Fibroblast of skin of left biceps (primary cell): ENCODE measurements at places on chromosomes 2 and 18.
A peak's percentile ranks its signal among the peaks of the same experiment; 100 is the strongest.

DNA sequence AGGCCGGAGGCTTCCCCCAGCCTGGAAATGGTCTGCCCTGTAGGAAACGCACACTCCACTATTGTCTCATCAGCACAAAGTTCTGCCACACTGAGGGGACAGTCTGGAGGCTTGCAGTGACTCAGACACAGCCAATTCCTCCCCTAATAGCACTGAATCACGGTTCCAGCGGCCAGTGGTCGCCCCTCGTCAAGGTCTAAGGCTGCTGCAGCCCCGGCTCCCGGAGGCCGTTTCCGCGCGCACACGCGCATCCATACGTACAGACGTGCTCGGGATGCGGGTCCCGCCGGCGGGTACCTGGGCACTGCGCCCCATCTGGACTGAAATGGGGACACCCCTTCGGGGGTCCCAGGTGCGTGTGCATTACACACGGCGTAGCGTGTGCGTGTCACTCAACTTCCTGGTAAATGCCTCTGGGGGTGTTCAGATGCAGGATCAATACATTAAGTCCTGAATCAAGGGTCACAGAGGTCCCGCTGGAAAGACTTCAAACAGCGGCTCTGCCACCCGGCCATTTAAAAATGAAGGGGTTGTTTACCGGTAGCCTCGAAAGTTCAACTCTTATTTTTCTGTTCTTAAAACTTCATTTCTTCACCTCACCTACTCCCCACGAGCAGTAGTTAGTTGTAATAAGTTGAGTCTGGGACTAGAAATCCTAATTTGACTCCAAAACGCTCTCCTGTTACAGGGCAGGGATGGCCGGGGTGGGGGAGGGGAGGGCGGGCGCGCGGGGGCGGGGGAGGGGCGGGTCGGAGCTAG lies 572 bp upstream of the ZNF516 start:
- DNase-seq, result no peak

GRCh38 chr18:45724601-45725000 lies 620 bp downstream of the SLC14A1 start:
- no peak for DNase-seq

DNA sequence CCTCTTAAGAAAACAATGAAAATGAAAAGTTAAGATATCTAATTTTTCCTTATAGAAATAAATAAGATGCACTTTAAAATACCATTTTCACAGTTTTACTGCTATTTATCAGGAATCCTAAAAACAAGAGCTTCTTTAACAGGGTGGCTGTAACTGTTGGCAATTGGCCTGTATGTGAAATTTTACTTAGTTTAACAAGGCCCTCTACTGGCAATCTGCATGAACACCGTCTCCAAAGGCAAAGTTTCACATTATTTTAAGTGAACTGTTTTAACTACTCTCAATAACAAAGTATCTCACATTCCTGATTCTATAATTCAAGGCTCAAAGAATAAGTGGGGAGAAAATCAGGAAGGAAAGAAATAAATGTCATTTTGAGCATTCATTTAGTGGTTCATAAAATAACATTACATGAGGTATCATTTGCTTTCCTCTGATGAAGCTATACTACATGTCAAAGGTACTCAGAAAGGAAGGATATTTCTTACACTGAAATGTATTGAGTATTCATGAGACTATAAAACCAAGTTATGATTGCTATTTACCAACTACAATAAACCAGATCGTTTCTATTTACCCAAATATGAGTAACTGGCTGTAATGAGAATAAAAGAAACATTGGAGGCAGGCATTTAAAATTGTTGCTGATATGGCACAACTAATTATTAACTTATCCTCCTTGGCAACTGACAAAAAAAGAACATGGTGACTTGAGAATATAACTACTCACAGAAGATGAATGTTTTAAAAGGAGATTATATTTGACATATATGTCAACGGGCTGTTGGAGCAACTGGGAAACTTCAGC lies 7.0 kb downstream of the NCKAP5 start:
- DNase-seq, result peak; percentile 44

DNA sequence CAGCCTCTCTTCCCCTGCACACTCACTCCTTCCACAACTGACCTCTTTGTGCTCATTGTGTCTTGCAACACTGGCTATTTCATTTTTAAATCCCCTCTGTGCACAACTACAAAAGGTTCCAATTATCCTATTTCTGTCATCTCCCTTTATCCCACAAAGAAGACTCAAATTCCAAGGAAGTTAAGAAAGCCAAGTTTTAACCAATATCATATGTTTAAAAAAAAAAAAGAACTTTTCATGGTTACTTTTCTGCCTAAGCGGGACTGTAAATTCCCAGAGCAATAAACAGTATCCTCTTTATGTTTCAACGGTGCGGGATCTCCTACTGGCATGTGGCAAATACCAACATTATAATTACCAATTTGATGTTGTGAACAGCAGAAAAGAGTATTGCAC lies 83.8 kb downstream of the DOCK10 start:
- peak; percentile 78 for DNase-seq

GRCh38 chr2:883803-884748 lies 66.6 kb upstream of the SNTG2 start:
- no peak for DNase-seq

GRCh38 chr2:95347681-95348608 lies 50.8 kb downstream of the KCNIP3 start:
- no peak for DNase-seq

DNA sequence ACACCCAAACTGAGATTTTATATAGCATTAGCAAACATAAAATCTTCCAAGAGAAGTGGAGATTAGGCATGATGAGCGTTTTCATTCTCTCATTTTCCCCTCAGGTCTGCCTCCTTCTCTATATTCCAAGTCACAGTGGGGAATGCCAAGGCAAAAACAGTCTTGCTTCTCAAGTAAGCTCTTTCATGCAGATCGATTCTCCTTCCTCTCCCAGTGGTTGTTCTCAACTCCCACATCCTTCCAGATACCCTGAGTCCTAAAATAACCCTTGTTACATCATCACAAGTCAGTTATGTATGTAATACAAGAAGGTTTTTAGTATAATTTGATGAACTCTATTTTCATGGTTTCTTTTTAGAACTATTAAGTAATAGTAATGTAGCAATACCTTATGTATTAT lies 150.6 kb downstream of the TXNL1 start:
- DNase-seq, result no peak

DNA sequence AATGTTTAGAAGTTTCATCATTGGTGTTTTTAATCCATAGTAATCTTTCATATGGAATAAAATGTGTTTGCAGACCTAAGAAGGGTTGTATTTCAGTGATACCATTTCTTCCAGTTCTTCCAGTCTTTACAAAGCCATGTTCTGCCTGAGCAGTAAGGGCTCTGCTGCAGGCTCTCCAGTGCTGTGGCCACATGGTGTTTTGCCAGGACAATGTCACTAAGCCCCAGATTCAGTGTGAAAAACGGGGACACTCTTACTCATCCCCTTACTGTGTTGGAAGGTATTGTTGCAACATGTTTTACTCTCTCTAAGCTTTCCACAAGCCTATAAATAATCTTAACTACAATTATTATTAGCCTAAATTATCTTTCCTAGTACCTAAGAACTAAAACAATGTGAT lies 481.4 kb upstream of the CDH7 start:
- no peak for DNase-seq

DNA sequence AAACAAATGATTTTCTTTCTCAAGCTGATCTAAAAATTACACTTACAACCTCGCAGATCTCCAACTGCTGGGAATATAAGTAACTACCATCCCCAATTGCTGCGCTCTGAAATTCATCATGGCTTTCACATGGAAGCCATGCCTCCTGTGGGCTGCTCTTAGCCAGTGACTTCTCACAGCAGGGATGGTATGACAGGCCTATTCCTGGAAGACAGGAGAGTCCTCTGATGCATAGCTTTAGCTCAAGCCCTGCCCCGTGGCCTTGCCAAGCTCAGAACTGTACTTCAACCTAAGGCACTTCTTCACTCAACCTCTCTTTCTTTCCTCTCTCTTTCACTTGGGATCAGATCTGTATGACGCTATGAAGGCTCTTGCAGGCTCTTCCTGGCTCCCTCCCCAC lies 12.6 kb upstream of the ELAC1 start:
- no peak for DNase-seq

GRCh38 chr2:191679818-191680600 lies 2.1 kb downstream of the NABP1 start:
- no peak for DNase-seq

GRCh38 chr2:161964160-161964559 lies 109.9 kb downstream of the DPP4 start:
- DNase-seq, result no peak

DNA sequence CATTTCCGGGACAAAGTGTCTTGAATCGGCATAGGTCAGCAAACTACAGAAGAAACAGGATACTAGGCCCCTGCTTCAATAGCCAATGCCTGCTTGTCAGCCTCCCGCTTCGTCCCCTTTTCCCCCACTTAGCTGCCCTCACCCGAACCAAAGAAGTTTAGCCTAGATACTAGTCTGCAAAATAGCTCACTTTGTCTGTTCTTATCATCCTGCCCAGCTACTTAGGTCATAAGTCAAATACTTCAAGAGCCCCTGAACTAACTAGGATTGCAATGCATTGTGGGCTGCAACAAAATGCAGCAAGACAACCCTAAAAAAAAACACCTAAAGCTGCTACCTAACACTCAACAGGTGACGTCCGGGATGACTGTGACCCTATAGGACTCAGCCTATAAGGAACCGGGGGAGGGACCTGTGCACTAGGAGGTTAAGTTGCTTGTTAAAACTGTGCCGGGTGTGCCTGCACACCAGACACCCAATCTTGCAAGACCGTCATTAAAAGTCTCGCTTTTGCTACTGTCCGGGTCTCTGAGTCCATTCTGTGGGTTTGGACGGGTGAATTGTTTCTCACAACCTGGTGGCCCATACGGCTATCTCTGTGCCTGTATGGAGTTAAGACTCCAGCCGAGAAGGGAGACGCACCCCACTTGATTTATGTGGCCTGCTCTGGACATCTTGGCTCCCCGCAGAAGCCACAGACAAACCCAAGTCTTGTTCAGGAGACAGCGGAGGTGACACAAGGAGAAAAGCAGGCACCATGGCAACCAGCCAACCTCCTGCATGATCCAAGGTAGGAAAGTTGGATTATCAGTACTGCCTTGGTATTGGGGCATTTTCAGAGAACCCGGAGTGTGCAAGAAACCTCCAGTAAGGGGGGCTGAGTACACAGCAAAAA lies 105.9 kb downstream of the HIBCH start:
- no peak for DNase-seq

GRCh38 chr2:10030311-10030736 lies 13.0 kb upstream of the KLF11 start:
- no peak for DNase-seq

DNA sequence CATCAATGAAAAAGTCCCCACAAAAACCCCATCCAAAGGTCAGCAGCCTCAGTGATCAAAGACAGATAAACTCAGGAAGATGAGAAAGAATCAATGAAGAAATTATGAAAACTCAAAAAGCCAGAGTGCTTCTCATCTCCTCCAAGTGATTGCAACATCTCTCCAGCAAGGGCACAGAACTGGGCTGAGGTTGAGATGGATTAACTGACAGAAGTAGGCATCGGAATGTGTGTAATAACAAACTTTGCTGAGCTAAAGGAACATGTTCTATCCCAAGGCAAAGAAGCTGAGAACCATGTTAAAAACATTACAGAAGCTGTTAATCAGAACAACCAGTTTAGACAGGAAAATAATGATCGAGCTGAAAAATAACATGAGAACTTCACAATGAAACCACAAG lies 442.8 kb upstream of the SYT4 start:
- DNase-seq, result no peak

DNA sequence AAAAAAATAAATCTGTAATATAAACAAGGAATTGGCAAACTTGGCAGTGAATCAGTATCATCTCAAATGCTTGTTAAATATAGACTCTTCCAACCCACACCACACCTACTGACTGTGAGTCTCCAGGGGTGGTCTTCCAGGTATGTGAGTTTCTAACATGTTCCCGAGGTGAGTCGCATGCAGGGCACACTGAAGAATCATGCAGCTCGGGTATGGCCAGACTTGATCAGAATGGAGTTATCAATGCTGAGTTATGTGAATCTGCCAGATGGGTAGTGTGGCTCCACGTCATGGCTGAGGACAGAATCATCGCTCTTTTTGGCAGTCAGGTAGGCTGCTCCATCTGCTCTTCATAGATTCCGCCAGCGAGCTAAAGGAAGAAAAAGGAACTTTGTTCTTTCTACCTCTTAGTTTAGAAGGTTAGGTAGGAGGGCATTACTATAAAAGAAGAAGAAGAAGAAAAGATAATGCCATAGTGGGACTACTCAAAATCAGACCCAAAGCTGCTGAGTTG lies 1279.7 kb upstream of the ZEB2 start:
- DNase-seq, result no peak

DNA sequence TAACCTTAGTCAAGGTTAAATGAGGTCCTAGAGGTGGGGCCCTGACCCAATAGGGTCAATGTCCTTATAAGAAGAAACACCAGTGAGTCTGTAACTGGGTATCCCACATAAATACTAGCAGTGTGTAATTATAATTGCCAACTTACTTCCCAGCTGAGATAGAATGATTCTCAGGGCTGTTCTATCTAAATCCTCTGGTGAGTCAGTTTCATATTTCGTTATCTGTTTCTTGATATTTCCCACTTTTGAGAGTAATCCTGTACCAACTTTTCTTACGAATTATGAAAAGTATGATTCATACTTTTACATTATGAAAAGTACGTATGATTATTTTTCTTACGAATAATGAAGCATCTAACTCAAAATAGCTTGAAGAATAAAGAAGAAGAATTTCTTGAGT lies 546.8 kb upstream of the NETO1 start:
- no peak for DNase-seq

DNA sequence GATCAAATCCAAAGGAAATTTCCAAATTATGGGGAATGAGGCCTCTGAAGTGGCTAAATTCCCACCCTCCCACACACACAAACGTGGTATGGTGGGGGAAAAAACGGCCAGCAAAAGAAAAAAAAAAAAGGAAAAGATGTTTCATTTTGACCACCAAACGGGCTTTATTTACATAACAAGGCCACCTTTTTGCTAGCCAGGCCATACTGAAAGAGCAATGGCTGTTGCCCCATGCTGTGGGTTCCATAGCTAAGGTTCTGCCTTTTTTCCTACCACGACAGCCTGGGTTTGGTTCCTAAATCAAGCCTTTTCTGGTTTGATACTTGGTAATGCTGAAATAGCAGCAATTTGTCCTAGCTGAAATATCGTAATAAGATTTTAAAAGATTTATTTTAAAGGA lies 14.0 kb upstream of the IL1B start:
- no peak for DNase-seq

GRCh38 chr2:217790195-217790594 lies 212.6 kb downstream of the TNS1 start:
- DNase-seq, result no peak

GRCh38 chr18:10926621-10927161 lies 222.7 kb downstream of the PIEZO2 start:
- DNase-seq, result no peak
